ENCODE measurements at places on chromosomes 7 and 10. TPM values are rescaled to one million over a fixed set of nuclear protein-coding genes. Genes with fewer than 3 reads are reported as not detected.
A peak's percentile ranks its signal among the peaks of the same experiment; 100 is the strongest.

GRCh38 chr10:50346942-50347341 is 95.6 kb upstream of the ASAH2 start:
- DNase-seq: no peak

DNA sequence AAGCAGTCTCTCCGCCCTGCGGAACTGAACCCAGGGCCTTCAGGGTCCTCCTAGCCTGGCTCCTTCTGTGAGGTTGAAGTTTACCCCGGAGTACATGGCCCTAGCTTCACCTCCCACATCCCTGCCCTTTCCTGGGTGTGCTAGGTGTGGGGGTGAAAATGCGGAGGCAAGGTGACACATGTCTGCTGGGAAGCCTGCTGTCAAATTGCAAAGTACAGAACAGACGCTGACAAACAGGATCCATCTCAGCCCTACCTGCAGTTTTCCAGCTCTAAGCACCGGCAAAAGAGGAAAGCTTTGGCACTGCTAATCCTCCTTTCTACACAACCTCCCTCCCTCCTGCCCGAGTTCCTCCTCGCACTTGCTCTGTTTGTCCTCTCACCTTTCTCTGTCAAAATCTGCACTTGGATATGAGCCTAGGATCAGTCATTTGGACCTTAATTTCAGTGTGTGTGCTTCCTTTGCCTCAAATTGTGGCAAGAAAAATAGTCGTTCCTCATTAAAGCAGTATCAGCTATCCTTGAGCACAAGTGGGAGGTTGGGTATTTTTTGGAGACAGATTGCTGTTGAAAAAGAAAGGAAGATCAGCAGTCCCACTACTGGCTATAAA is 14.4 kb upstream of the GPR15LG start:
- no peak for DNase-seq

DNA sequence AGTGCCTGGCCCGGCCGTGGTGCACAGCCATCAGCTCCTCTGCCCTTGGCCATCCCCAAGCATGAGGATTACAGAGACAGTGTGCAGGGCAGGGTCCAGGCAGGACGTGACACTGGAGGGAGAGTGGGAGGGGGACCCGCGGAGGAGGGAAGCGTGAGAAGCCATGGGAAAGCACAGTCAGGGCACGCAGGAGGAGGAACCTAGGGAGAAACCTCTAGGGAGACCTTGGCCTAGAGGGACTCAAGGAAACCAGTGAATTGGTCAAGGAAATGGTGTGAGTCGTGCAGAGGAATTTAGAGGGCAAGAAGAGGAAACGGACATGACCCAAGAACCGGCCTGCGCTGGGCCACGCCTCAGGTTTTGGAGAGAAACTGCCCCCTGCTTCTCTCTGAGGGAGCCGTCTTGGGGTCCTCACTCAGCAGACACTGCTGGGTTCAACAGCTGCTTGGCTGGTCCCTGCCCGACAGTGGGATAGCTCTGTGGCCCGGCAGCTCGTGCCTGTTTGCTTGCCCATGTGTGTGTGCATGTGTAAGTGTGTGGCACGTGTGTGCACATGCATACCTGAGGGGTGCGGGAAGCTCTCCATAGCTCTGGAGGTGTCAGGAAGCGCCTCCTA is 3.2 kb downstream of the OPN4 start:
- no peak for DNase-seq

DNA sequence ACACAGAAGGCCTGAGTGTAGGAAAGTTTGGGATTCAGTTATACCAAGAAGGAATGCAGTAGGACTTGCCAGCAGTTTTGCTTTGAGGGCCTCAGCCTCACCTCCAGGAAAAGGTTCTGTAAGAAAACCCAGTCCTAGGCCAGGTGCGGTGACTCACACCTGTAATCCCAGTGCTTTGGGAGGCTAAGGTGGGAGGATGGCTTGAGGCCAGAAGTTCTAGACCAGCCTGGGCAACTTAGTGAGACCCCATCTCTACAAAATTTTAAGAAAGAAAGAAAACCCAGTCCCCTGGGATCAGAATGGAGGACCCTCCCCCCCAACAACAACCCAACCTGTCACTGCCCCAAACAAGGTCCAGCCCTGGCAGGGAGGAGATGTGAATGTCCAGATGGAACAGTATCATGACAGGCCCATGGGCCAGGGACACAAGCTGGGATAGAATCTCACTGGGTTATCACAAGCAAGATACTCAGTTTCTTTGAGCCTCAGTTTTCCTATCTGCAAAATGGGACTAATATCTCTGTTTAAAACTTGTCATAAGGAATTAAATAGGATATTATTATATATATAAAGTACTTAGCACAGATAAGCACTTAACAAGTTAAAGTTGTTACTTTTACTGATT is 68.7 kb downstream of the GTF2IRD1 start:
- no peak for DNase-seq

Gene PNLIPRP3
- not detected for total RNA-seq

DNA sequence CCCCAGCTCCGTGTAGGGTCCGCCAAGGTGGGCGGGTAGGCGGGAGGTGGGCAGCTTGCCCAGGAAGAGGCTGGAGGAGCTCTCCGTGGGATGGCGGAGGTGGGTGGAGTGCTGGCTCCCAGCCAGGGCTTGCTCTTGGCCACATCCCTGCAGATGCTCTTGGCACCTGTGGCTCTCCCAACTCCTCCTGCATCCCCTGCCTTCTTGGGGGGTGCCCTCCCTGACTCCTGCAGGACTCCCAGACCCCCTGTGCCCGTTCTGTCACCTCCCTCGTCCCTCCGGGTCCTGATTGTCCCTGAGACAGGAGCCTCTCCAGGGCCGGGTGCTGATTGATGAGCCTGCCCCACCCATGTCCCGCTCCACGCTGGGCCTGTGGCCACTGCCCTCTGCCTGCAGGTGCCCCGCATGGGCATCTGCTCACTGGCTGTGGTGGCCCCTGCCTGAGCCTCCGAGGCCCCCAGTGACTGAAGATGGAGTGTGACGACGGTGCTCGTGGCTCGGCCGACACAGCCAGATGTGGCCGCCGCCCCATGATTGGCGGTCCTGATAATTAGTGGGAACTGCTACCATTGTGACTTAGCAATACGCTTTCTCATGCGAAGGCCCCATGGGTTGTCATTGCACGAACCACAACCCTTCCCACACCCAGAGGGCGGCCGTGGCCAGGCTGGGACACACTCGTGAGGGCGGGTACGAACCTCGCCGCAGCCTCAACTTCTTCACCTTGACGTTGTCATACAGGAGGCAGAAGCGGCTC is 23.6 kb downstream of the CFAP46 start:
- DNase-seq: no peak

DNA sequence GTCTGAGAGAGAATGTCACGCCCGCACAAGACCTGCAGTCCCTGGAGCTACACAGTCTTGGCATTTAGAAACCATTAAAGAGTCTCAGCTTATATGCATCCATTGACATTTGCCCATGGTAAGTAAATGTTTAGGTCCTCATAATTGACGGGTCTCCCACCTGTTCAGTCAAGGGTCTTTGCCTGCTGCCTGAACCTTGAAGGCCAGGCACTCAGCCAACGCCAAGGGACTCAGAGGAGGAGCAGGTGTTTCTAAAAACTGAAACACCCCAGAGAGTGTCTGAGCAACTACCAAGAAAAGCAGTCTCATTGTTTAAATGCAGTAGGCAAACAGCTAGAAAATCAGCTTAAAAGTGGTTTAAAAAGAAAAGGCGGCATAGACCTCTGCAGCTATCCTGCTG is 264.7 kb upstream of the AKR1E2 start:
- DNase-seq: peak; percentile 3

DNA sequence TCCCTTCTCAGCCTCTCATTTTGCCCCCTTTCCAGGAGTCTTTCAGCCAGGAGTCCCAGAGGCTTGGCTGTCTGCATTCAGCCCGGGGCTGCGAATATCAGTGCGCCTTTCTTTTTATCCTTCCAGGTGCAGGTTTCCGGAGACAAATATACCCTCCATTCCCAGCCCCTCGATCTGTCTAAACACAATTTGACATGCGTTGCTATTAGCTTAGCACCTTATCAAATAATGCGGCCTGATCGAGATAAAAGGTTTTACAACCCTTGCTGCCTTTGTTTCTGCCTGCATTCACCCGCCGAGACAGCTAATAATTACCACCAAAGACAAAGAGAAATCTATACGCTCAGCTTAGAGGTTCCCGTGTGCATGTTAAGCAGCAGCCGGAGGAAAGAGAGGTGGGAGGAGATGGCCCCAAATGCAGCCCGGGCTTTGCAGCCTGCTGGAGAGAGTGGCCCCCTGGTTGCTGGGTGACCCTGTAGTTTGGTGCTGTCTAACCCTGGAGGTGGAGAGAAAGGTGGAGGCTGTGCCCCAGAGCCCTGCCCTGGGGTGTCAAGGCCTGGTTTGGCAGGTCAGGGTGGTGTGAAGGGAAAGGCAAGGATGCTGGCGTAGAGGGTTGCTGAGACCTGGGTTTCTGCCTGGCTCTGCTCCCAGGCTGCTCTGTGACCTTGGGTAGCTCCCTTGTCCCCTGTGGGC is 185.3 kb downstream of the RPS24 start:
- DNase-seq: no peak

DNA sequence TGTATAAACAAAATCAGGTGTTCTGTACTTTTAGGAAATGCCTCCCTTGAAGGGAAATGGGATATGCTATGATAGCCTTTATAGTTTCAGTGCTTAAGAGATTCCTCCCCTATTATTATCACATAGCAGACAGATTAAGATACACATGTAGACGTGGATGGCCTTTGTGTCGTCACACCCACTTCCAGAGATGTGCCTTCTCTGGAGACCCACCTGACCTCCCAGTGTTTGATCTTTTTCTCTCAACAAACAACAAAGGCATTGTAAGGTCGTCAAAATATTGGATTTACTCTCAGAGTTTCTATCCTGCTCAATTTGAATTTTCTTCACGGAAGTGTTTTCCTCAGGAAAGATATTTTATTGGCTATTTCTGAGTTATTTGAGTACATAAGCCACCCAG is 25.7 kb upstream of the C1GALT1 start:
- DNase-seq: no peak

GRCh38 chr10:26983156-26983555 is 117.1 kb downstream of the ANKRD26 start:
- no peak for DNase-seq

DNA sequence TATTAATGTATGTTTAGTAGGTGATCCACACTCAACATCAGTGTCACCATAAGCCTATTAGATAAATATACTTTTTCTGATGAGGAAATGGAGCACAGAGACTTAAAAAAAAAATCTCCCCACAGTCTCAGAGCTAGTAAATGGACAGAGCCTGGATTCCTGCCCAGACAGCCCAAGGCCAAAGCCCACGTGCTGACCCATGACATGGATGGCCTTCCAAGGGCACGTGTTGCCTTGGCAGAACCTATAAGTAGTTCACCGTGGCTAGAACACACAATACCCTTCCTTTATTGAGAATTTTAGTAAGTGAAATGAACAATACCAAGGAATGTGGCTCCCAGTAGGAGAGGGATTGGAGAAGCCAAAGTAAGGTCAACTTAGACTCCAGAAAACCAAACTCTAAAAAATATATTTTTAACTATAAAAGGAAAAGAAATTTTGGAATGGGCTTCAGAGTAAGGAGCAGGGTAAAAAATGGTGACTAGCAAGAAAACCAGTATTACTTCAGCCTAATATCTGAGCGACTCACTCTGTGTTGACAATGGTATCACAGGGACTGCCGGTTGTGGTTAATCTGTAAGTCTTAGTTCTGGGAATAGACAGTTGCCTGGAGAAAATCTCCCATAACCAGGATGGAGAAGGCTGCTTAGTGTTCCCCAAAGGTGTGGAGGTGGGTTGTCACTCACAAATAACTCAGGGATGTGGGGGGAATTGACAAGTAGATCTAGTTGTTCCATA is 223.0 kb downstream of the SORCS1 start:
- DNase-seq: no peak

GRCh38 chr7:11934796-11935195 is 102.8 kb upstream of the THSD7A start:
- no peak for DNase-seq

Gene ABCC2
- 0.31 TPM for total RNA-seq

Gene CEP55
- 3.7 TPM for total RNA-seq

Gene BTBD16
- not detected for total RNA-seq

- DNase-seq: no peak
Observed at GRCh38 chr7:31855530-31855929, 168.5 kb downstream of the PPP1R17 start.

DNA sequence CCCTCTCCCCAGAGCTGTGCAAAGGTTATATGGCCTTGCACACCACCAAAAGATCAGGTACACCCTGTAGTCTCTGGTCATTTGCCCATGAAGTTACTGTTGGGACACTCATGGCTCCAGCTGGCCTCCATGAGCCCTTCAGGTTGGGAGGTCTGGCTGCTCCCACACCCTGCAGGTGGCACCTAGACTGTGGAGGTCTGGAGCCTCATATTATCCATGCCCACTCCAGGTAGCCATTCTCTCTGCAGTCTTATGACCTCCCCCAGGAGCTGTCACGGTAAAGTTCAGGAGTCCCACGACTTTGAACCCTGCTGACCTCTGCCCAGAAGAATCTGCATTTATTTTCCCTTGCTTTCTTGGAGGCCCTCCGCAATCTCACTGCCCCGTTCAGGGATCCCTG is 39.2 kb upstream of the GAD2 start:
- DNase-seq: no peak

Gene ST8SIA6
- not detected for total RNA-seq

DNA sequence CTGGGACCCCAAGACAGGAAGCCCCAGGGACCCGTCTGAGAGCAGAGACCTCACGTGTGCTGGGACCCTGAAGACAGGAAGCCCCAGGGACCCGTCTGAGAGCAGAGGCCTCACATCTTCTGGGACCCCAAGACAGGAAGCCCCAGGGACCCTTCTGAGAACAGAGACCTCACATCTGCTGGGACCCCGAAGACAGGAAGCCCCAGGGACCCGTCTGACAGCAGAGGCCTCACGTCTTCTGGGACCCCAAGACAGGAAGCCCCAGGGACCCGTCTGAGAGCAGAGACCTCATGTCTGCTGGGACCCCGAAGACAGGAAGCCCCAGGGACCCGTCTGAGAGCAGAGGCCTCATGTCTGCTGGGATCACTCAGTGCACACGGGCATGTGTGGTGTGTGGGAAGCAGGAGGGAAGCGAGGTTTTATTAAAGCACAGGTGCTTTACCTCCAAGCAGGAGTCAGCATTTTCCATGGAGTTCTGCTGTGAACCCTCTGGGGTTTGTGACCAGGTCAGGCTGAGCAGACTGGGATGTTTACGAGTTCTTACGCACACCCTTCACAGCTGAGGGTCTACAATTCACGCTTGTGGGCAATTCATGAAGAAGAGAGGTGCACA is 590.6 kb downstream of the DNAJB6 start:
- DNase-seq: no peak

GRCh38 chr7:60017-60675 is 132.2 kb upstream of the FAM20C start:
- DNase-seq: no peak

Gene RNF148
- 0.50 TPM for total RNA-seq

DNA sequence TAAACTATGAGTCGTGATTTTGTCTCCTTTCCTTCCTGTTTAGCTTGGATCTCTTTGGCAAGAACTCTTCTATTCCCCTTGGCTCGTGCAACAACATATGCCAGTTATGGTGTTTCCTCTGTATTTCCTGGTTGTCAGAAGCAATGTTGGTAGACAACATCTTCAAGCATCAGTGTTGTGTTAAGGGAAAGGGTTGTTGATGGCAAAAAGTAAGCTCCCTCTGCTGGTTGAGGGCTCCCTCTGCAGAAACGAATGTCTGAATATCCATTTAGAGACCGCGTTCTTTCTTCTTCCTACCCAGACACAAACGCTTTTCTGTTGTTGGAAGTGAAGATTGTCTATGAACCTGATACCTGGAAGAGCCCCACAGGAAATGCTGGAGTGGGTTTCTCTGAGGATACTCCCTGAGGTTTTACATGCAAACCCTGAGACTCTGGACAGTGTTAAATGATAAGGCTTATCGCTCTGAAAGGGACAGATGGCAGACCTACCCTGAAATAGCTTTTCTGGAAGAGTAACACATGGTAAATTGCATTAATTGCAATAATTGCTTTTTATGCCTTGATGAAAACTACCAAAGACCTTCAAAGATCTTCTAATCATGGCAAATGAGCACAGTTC is 23.5 kb upstream of the C1QL3 start:
- no peak for DNase-seq

All from astrocyte (in vitro differentiated cells and primary cell).